ENCODE measurements at places on chromosomes 11 and 22. TPM values are rescaled to one million over a fixed set of nuclear protein-coding genes. Genes with fewer than 3 reads are reported as not detected.

ACRV1 gene
- not detected for polyA plus RNA-seq

PLEKHA7 gene
- 20.3 TPM for polyA plus RNA-seq

ENTHD1 gene
- polyA plus RNA-seq: not detected

- no peak for DNase-seq
These were observed 7.8 kb upstream of the BMAL1 start for GRCh38 chr11:13269775-13270174.

GRCh38 chr11:69674267-69674885 lies 777 bp downstream of the LTO1 start:
- no peak for DNase-seq

GRCh38 chr22:27094633-27095308 lies 437.4 kb downstream of the MIAT start:
- DNase-seq: peak; percentile 93

DNA sequence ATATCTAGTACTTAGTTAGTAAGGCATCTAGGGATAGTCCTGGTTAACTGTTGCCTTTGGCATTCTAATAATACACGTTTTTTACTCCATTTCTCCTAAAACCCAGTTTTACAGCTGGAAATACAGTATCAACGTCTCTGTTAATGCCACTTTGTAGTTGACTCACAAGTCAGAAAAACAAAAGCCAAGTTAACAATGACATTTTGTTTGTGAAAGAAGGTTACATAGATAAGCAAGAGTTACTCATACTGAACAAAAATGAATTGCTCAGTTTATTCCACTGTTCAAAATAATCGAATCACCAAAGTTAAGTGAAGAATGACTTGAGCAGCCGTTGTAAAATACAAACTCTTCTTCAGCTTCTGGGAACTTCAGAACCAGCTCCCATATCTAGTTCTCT lies 540.3 kb downstream of the ETS1 start:
- no peak for DNase-seq

DNA sequence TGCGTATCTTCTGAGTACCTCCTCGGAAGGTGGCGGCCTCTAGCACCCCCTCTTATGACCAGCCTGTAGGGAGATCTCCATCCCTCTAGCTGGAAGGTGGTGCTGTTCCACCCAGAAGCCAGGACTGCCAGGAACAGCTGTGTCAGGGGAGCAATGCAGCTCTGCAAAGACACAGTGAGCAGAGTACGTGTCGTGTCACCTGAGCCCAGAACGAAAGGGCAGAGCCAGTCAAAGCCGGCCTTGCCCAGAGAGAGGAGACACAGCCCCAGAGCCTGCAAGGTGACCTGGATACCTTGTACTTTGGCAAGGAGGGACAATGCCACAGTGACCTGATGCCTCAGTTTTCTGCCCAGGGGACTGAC lies 18.7 kb upstream of the IGSF9B start:
- DNase-seq: no peak

C22orf42 gene
- not detected for polyA plus RNA-seq

OOSP1 gene
- not detected for polyA plus RNA-seq

GRCh38 chr11:863023-863909 lies 20.6 kb downstream of the TSPAN4 start:
- no peak for DNase-seq

DNA sequence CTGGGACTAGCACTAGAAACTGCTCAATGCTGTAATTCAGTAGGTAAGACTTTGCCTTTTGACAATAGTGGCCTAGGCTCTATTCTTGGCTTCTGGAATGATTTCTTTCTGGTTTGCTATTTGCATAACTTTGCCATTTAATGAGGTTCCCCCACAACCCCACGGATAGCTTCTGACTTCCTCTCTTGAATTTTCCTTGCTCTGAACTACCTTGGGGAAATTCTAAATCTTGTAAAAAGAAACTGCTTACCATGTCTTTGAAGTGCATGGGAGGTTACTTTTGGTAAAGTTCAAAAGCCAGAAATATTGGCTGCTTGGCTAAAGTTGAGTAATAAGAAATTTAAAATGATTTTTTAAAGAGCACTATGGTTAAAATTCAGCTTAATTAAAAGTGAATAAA lies 35.3 kb downstream of the CARD18 start:
- DNase-seq: no peak

VSTM5 gene
- polyA plus RNA-seq: 0.41 TPM

- no peak for DNase-seq
These were observed 101.2 kb upstream of the HSD17B12 start for GRCh38 chr11:43579171-43579918.

DNA sequence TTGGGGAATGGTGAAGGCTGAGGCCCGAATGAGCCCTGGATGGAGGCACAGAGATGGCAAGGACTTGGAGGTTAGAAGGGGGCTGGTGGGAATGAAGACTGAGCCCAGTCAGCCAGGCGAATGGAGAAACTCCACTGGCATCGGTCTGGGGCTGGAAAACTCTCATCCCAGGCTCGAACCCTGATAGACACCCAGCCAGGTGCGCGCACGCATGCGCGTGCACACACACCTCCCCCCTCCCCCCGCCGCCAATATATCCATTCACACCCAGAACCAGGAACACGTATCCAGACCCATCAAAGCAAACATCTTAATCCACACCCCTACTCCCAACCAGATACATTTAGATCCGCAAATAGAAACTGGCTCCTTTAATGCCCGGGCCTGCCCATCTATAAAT lies 139.3 kb downstream of the CEP164 start:
- no peak for DNase-seq

DNA sequence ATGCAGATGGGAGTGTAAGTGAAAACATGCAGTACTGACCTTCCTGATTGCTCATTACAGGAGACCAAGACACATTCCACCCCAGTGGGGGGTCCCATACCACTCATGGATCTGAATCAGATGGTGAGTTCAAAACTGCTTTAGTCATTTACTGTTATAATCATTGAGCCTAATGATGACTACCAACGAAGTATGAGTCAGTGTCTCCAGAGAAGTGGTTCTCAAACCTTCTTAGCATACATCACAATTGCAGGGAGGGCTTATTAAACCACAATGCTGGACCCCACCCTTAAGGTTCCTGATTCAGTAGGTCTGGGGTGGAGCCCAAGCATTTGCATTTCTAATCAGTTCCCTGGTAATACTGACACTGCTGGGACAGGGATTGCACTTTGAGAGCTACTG lies 75.8 kb downstream of the CD44 start:
- no peak for DNase-seq

SHISAL1 gene
- not detected for polyA plus RNA-seq

GRCh38 chr22:24290459-24290858 lies 19.8 kb downstream of the SPECC1L start:
- no peak for DNase-seq

GRCh38 chr22:38871360-38872171 lies 450 bp downstream of the CBX6 start:
- DNase-seq: no peak

CD3E gene
- 2.7 TPM for polyA plus RNA-seq

TRIM29 gene
- polyA plus RNA-seq: 0.97 TPM

- DNase-seq: no peak
These were observed 20.3 kb downstream of the A4GALT start for GRCh38 chr22:42700355-42700754.

MMP8 gene
- not detected for polyA plus RNA-seq

NELL1 gene
- polyA plus RNA-seq: 3.7 TPM

GRCh38 chr11:17221968-17222367 lies 14.2 kb upstream of the PIK3C2A start:
- DNase-seq: no peak

- peak; percentile 49 for DNase-seq
These were observed 1.1 kb upstream of the FBXO7 start for GRCh38 chr22:32473388-32473952.

OR5M11 gene
- not detected for polyA plus RNA-seq

DNA sequence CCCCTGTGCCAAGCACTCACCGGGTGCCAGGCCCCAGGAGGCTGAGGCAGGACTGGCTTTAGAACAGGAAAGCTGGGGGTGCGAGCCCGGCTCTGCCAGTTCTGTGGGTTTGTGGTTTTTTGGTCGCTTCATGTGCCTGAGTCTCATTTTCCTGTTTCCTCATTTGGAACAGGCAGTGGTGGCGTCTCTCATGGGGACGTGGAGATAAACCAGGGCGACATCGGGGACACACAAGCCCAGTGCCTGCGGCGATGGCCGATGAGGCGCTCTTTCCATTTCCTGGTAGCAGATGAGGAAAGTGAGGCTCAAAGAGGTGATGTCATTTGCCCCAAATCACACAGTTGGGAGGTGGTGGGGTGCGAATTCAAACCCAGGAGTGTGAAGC lies 20.8 kb upstream of the CHKA start:
- DNase-seq: no peak

GRCh38 chr11:63846897-63847296 lies 8.0 kb downstream of the MARK2 start:
- no peak for DNase-seq

DNA sequence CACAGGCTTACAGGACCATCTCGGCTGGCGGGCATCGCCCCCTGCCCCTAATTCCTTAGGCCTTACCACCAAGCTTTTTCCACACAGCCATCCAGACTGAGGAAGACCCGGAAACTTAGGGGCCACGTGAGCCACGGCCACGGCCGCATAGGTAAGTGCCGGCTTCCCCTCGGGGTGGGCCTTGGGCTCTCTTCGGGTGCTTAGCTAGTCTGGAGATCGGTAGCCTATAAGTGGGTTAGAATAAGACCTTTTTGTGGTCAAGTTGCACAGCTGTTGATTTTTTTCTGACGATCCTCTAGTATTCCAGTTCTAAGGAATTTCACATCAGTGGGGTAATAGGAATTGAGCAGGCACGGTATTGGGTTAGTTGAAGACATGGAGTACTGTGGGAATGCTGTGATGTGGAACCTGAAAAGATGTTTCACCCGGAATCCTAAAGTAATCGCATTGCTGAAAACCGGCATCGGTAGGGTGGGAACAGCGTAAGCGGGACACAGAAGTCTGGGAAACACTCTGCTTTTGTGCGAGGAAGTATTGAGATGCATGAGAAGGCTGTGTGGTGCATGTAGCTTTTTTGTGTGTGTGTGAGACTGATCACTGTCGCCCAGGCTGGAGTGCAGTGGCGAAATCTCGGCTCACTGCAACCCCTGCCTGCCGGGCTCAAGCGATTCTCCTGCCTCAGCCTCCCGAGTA lies 669 bp downstream of the RPL27A start:
- DNase-seq: no peak

SLC22A9 gene
- polyA plus RNA-seq: not detected

- DNase-seq: no peak
These were observed 16.4 kb downstream of the MMP20 start for GRCh38 chr11:102608699-102609098.

SPA17 gene
- polyA plus RNA-seq: 6.2 TPM

RFPL2 gene
- polyA plus RNA-seq: not detected

GRCh38 chr11:119580081-119580480 lies 148.9 kb downstream of the NECTIN1 start:
- no peak for DNase-seq

FEN1 gene
- polyA plus RNA-seq: 15.5 TPM

DNA sequence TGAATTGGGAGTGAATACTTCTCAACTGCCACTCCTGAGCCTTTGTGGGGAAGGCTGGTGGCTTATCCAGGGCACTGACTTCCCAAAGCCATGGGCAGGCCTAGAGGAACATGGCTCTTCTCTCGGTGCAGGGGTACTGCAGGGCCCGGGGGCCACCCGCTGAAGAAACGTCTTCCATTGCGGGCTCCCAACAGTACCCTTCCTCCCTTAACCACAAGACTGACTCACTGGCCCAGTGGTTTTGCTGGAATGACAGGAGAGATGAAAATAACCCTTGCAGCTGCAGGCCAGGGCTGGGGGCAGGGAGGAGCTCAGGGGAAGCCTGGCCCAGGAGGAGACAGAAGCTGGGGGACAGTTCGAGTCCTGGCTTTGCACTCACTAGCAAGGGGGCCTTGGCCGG lies 13.5 kb downstream of the TXN2 start:
- DNase-seq: no peak

GRCh38 chr22:47277531-47277930 lies 515.1 kb downstream of the TBC1D22A start:
- DNase-seq: no peak

BATF2 gene
- polyA plus RNA-seq: 1.3 TPM

- DNase-seq: peak; percentile 38
These were observed 91.5 kb upstream of the SESN3 start for GRCh38 chr11:95322539-95322938.

- DNase-seq: peak; percentile 1
These were observed 157.6 kb upstream of the FAT3 start for GRCh38 chr11:92067016-92067415.

MOV10L1 gene
- polyA plus RNA-seq: 0.56 TPM

MMP27 gene
- polyA plus RNA-seq: not detected

SLC22A25 gene
- polyA plus RNA-seq: not detected

- DNase-seq: peak; percentile 82
These were observed 5.3 kb downstream of the KCNK7 start for GRCh38 chr11:65590240-65590738.

SYCE3 gene
- polyA plus RNA-seq: not detected

OR4C5 gene
- polyA plus RNA-seq: not detected

OR4P4 gene
- not detected for polyA plus RNA-seq

- no peak for DNase-seq
These were observed 1.6 kb downstream of the DEAF1 start for GRCh38 chr11:693415-693831.

- no peak for DNase-seq
These were observed 10.7 kb downstream of the CARD10 start for GRCh38 chr22:37508431-37508992.

GRCh38 chr22:17063411-17064106 lies 21.2 kb upstream of the IL17RA start:
- no peak for DNase-seq

All from muscle of arm (tissue), 14 donors.